Stimulated activated CD8-positive, alpha-beta memory T cell treated with anti-CD3 and anti-CD28 coated beads, Interleukin-7, amount 100 ng/mL, for 1 hour (primary cell): ENCODE measurements at places on chromosomes 12 and 14.
A peak's percentile ranks its signal among the peaks of the same experiment; 100 is the strongest.

DNA sequence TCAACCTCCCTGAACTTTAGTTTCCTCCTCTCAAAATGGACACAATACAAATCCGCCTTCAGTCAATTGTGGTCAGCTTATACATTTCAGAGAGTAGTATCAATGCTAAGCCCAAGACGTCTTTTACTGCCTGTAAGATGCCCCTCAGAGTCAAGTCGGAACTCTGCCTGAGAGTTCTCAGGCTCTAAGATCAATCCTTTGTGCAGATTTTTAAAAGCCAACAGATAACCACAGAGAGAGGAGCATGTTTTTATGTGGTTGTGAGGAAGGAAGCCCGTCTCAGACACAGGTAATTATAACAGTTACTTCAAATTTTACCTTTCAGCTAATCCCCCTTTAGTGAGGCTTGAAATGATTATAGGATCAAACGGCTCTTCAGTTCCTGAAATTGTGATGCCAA is 91.6 kb downstream of the HELB start:
- DNase-seq, result no peak

DNA sequence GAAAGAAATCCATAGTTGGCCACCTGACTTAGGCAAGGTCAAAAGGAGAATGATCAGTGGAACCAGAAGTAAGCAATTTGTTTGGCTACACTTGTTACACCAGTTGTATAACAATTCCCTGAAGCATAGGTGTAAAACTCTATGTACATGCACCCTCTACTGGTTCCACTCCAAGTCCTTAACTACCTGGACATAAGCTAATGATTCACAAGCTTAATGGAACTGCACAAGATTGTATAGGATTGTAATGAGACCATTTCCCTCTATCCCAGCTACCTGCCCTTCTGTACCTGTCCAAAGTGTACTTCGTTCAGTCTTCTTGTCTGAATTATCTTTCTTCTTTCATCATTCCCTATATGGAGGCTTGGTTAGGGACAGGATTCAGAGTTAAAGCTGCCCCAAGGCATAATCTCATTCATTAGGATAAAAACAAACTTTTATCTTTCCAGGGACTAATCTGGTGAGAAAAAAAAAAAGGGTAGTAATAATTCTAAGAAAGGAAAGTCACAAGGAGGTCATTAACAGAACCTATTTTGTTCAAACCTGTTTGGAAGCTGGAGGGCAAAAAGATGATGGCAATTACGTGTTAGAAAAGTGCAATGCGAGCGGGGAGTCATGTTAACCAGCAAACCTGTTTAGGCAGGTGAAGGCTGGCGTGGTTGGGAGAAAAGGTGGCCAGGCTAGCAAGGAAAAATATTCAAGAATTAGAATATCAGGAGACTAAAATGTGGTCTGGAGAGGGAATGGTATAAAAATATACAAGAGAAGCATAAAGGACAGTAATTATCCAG is 2.8 kb upstream of the TMEM52B start:
- DNase-seq, result no peak

DNA sequence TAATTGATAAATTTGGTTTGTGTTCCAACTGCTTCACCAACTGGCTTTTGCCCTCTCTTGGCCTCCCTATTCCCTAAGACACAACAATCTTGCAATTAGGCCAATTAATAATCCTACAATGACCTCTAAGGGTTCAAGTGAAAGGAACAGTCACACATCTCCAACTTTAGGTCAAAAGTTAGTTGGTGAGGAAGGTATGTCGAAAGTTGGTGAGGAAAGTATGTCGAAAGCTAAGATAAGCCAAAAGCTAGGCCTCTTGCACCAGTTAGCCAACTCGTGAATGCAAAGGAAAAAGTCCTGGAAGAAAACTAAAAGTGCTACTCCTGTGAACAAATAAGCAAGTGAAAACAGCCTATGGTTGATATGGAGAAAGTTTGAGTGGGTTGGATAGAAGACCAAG is 32.6 kb downstream of the EGLN3 start:
- DNase-seq, result no peak

GRCh38 chr12:24948757-24949722 is at the start of gene BCAT1:
BCAT1 (minus strand) TSS chr12:24949101; CDS start chr12:24948932, 169 bp downstream.
- no peak for DNase-seq

DNA sequence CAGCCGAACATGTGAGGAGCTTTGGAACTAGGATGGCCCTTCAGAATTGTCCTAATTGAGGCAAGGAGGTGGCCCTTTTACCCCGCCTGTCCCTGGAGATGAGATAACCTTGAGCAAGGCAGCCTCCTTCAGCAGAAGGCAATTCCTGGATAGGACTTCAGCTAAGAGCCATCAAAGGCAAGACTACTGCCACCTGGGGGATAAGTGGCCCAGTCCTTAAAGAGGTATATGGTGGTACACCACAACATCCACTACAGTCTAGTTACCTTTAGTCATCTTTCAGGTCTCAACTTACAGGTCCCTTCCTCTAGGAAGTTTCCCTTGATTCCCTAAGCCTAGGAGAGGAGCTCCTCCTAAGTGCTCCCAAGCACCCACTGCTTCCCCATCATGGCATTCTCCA is 204.2 kb upstream of the CDKN3 start:
- no peak for DNase-seq

- no peak for DNase-seq
Observed at GRCh38 chr12:4807116-4807783, 87.0 kb downstream of the GALNT8 start.

GRCh38 chr14:61505815-61506809 is 184.7 kb downstream of the PRKCH start:
- no peak for DNase-seq

DNA sequence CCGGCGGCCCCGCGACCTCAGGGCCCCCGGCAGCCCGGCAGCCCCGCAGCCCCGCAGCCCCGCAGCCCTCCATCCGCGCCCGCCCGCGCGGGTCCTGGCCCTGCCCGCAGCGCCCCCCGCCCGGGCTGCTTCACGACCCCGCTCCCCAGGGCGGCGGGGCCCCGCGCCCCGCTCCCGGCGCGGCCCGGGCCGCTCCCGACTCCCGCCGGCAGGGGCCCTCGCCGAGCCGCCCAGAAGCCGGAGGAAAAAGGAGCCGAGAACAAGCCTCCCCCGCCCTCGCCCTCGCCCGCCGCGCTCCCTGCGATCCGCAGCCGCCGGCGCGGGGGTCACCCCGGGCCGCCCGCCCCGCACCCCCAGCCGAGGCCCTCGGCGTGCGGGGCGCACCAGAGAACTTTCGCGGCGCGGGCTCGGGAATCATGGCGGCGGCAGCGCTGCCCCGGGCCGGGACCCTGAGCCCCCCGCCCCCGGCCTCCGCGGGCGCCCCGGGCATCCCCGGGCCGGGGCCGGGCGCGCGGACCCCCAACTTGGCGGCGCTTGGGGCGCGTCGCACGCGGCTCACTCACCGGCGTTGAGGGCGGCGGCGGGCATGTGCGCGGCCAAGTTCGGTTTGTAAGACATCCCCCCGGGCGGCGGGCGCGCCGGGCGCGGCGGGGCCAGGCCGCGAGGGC is 521 bp downstream of the CDK2AP1 start:
- peak; percentile 22 for DNase-seq

DNA sequence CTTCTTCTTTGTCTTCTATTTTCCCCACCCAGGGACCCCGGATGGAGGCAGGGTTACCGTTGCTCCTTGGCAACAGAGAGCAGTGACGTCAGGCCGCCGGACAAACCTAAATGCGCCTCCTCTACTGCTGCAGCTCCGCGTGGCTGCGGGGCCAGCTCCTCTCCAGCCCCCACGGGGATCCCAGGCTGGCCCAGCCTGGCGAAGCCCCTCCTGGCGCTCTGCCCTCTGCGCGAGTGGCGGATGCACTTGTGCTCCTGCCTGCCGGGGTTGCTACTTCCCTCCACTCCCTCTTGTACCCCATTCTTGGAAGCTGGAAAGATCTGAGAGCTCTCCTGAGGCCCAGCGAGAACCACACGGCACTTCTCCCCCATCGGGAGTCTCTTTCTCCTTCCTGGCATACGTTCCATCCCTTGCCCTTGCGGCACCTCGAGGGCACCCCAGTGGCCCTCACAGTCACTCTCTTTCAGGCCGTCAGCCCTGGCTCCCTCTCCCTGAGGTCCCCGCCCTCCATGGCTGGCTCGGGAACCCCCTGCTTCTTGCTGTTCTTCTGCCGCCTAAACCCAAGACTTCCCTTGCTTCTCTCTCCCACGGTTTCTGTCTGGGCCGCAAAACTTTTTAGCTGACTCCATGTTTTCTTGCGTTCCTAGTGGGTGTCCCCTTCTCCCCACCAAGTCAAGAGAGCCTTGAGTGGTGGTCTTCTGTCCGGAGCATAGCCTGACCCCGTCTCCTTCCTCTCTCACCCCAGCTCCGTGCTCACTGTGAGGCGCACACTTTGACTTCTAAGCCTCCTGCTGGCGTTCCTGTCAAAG is 121.7 kb downstream of the PAPOLA start:
- DNase-seq, result no peak

GRCh38 chr14:77647853-77648252 is 31.4 kb upstream of the SPTLC2 start:
- DNase-seq, result no peak

GRCh38 chr12:43214166-43214565 is 337.8 kb downstream of the ADAMTS20 start:
- no peak for DNase-seq

DNA sequence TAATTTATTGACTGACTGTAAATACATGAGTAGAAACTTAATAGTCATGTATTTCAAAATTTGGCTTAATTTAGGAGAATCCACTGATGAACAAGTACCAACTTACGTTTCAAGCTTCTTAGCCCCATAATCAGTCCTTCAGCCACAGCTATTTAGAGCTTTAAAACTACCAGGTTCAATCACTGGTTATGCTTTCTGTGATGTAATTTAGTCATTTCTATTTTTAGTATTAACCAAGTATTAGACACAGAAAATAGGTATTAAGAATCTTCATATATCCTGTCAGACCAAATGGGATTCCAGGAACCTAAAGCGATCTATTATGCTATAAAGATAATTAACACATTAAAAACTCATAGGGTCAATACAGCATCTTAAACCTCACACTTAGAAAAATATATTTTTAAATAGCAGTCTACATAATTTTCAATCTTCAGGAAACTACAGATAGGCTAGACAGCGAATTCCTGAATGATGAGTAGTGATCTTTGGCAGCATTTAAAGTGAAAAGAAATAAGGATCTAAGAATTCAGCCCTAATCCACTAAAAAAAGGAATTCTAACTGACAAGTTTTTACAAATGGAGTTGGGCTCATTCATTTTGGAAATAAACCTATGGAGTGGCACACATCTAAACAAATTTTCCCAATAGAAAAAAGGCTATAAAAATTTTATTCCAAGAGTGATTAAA is 51.5 kb downstream of the ZC3H14 start:
- DNase-seq, result no peak

- DNase-seq, result no peak
Observed at GRCh38 chr12:84785951-84786350, 126.6 kb downstream of the SLC6A15 start.

DNA sequence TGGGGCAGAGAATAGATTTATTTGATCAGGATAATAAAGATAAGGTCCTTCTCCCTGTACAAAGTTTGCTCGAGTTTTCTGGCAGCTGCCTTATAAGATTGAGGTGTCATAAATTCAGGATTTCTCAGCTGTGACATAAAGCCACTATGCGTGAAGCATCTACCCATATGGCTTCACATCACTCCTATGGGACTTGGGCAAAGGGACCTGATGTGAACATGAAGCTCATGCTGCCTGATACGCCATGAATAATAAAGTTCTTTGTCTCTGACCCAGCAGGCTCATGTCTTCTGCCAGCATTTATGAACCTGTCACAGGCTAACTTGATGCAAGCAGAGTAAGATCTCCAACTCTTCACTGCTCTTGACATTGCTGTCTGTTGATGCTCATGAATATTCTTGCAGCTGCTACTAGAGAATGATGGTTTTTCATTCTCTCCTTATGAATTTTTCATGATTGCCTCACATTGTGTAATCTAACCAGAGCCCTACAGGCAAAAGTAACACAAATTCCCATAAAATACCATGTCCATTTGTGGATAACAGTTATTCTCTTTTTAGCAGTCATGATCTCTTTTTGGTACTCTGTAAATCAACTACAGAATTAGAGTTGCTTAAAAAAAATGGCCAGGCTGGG is 49.0 kb upstream of the CPNE8 start:
- no peak for DNase-seq

DNA sequence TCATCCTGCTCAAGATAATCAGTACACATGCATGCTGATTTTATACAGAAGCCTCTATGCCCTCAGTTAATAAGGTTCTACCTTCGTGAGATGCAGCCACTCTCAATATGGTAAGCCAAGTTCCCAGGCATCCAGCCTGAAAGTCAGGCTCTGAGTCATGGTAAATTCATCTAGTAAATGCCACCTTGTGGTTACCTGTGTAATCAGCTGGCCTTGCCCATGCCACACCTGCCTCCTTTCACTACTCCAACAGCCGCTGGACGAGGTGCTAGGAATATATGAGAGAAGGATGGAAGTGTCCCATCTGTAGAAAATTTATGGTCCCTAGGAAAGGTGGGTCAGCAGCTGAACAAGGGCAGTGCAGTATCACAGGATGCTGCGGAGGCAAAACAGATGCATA is 207.3 kb downstream of the SSPN start:
- no peak for DNase-seq

DNA sequence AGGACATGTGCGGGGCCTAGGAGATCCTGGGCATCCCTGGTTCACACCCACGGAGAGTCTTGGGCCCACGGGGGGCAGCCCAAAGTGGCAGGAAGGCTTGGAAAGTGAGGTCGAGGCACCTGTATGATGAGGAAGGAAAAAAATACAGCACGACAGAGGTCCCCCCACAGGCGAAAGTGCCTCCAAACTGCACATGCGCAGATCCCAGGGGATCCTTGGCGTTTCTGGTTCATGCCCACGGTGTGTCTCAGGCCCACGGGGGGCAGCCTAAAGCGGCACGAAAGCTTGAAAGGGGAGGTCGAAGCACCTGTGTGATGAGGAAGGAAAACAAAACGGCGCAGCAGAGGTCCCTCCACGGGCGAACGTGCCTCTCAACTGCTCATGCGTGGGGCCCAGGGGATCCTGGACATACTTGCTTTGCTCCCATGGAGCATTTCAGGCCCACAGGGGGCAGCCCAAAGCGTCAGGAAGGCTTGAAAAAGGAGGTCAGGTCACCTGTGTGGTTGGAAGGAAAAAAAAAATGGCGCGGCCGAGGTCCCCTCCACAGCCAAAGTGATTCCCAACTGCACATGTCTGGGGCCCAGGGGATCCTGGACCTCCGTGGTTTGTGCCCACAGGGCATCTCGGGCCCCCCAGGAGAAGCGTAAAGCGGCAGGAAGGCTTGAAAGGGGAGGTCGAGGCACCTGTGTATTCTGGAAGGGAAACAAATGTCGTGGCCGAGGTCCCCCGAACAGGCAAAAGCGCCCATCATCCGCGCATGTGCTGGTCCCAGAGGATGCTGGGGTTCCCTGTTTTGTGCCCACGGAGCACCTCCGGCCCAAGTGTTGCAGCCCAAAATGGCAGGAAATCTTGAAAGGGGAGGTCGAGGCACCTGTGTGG is 582.6 kb downstream of the ALG10 start:
- no peak for DNase-seq

GRCh38 chr12:65742018-65743010 is 82.0 kb upstream of the HMGA2 start:
- no peak for DNase-seq

DNA sequence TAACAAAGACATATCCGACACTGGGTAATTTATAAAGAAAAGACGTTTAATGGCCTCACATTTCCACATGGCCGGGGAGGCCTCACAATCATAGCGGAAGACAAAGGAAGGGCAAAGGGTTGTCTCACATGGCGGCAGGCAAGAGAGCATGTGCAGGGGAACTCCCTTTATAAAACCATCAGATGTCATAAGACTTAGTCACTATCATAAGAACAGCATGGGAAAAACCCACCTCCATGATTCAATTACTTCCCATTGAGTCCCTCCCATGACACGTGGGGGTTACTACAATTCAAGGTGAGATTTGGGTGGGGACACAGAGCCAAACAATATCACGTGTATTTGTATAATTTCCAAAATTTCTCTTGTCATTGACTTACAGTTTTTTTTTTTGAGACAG is 5.5 kb upstream of the LMNTD1 start:
- no peak for DNase-seq

- DNase-seq, result no peak
Observed at GRCh38 chr12:95291501-95291900, 73.9 kb downstream of the VEZT start.
